ENCODE measurements at places on chromosomes 1 and 21.

DNA sequence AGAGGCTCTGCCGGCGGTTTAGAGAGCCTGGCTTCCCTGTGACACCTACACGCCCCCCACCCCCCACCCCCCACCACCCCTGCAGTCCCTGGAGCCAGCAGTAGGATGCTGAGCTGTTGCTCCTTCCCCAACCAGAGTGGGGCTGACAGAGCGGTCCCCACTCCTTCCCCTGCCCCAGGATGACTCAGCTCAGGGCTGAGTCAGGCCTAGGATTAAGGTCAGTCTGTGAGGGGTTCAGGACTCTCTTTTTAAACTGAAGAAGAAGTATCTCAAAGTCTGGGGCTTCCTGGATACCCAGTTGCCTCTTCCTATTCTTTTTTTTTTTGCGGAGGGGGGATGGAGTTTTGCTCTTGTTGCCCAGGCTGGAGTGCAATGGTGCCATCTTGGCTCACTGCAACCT is 19.1 kb downstream of the DMBX1 start:
- DNase-seq: no peak

- no peak for DNase-seq
These were observed 430.3 kb downstream of the AJAP1 start for GRCh38 chr1:5084676-5085075.

DNA sequence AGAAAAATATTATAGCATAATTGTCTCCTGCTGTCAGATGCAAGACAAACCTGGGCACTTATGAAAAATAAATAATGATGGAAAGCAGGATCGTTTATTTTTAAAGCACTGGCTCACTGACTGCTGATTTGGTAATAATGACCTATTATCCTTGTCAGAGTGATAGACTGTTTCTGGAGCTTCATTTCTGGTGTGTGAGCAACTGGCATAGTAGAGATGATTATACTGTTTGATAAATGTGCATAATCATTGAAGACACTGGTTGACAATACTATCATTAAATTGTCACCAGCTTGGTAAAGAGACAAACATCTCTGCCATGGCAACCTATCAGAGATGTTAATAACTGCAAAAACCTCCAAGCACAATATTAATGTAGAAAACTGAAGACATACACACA is 179.9 kb upstream of the ZNF644 start:
- no peak for DNase-seq

GRCh38 chr1:168728473-168729404 is at the start of gene DPT:
DPT (minus strand) TSS chr1:168729206; CDS start chr1:168729174, 32 bp downstream.
- no peak for DNase-seq
